ENCODE measurements at places on chromosomes 5 and 9.

DNA sequence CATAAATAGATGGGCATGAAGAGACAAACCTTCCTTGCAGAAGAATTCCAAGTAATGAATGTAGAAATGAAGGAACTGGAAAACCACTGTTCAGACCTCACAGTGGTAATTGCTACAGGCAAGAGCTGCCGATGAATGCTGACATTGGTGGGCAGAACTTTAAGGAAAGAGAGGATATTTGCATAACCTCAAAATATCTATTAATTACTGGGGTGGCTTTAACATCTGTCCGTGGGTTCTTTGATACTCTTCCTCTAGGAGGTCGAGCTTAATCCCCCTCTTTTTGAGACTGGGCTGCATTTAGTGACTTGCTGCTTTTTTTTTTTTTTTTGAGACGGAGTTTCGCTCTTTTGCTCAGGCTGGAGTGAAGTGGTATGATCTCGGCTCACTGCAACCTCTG lies 34.7 kb downstream of the LAMC3 start:
- no peak for DNase-seq

GRCh38 chr9:20312732-20313131 lies 309.6 kb downstream of the MLLT3 start:
- DNase-seq = no peak

- DNase-seq = peak; percentile 51
Observed at GRCh38 chr5:142684508-142685041, 1.3 kb downstream of the FGF1 start.

GRCh38 chr9:133770076-133770777 lies 32.1 kb upstream of the SARDH start:
- DNase-seq = peak; percentile 25

DNA sequence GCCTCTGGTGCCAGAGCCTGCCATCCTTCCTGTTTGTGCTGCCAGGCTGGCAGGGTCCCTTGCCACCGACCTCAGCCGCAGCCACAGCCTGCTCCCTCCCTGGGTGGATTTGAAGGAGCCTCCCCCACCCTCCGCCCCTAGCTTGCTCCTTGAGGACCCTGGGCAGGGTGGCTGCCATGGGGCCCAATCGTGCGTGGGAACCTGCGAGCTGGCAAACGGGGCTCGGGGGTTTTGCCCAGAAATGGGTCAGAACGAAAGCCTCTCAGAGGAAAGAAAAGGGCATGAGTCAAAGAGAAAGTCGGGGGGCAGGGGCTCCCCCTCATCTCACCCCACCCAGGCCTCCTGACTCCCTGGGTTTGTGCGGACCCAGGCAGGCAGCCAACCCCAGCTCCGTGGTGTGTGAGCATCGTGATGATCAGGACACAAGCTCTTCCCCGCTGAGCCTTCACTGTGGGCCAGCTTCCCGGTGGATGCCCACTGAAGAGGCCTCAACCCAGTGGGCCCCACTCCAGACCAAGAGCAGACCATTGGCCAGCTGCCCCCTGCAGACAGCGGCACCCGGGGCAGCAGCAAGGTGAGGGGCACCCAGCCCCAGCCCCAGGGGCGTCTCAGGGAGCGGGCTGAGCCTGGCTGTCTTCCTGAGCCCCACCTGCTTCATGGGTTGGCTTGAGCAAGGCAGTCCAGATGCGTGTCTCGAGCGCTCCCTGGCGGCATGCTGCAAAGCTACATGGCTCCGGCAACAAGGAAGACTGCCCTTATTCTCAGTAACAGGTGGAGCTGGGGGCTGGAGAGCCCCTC lies 3.0 kb upstream of the FUT7 start:
- DNase-seq = peak; percentile 91

- no peak for DNase-seq
Observed at GRCh38 chr5:175003531-175003930, 279.1 kb downstream of the MSX2 start.

GRCh38 chr5:140569197-140569596 lies 4.6 kb downstream of the SLC35A4 start:
- DNase-seq = no peak

DNA sequence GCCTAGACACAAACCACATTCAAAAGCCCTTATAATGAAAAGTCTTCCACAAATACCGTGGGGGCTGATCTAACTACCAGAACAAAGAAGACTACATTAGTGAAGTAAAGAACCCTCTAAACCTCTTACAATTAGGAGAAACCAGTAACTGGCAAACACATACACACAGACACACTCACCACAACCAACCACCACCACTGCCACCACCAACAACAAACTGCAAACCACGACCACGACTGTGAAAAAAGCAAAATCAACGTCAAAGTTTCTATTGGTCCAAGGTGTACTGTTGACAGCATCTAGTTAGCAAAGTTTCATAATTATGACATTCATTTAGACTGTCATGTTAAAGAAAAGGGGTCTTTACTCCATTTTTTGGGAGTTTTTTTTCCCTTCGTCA lies 2.7 kb downstream of the CDO1 start:
- DNase-seq = no peak

DNA sequence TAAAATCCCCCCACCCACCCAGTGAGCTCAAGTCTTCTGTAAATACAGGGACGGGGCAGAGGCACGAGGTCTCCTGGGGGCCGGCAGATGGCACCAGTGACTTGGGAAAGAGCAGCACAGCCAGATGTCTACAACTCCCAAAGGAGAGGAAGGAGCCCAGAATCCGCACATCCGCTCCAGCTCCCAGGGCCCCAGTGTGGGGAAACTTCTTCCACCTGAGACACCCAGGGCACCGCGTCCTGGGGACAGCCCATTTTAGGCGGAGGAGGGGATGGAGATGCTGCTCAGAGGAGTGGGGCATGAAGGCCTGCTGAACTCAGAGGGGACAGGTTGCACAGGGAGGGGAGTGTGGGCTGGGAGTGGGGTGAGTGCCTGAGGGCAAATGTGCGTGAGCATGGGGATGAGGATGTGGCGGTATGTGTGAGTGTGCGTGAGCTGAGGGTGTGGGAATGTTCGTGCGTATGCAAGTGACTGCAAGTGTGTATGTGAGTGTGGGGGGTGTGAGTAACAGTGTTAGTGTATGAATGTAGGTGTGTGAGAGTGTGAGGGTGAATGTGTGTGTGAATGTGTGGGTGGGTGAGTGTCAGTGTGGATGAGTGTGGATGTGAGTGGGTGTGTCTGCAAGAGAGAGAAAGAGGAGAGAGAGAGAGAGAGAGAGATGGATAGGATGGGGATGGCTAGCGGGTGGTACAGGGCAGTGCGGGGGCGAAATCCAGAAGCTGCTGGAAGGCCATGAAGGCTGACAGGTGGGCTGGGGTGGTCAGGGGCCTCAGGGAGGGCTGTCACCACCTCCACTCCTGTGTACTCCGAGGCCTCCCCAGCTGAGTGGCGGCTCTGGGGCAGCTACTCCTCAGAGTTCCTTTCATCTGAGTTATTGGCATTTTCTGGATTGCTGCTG lies 63.5 kb downstream of the DUSP1 start:
- peak; percentile 81 for DNase-seq

DNA sequence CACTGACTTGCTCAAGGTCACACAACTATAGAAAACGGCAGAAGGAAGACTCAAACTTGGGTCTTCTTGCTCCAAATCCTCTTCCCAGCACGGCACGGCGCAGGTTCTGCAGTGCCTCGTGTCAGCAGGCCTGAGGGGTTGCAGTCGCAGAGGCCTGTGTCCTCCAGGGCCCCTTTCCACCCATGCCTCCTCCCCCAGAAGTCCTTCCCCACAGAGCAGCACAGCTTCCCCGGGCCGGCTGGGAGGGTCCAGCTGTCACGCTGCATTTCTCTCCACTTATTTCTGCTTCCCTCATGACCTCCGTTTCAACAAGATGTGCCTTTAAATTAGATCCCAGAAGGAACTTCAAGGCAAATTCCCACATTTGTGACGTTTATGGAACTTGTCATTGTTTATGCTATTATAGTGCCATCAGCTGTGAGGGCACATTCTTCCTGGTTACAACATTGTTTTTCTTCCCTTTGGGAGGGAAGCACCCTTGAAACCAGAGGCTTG lies 148.4 kb downstream of the C5orf15 start:
- no peak for DNase-seq

- DNase-seq = no peak
Observed at GRCh38 chr5:56350597-56351170, 117.6 kb upstream of the ANKRD55 start.

DNA sequence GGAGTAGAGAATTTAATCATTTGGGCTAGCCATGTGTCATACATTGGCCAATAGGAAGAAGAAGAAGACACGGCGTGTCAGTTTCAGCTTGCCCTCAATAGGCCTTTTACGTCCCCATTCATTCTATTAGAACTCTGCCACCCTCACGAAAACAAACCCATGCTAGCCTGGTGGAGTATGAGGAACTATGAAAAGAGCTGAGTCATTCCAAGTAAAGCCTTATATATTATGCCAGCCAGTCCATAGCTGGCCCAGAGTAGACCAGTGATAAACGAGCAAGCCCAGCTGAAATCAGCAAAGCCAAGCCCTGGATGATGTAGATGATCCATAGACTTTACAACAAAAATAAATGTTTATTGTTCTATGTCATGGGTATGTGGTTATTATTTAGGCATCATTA lies 895.1 kb downstream of the TLE1 start:
- DNase-seq = no peak

All from H9 (cell line).